Thoracic aorta endothelial cell (primary cell): ENCODE measurements at places on chromosomes 6 and 20. TPM values are rescaled to one million over a fixed set of nuclear protein-coding genes. Genes with fewer than 3 reads are reported as not detected.

SLC32A1 gene
- total RNA-seq = not detected in 2 replicates

PRSS35 gene
- 0.07 and 0.27 TPM in 2 replicates for total RNA-seq

HLA-DOA gene
- total RNA-seq = under 0.01 TPM in 1 of 2 replicates, not detected in the other

NKAIN4 gene
- not detected in 2 replicates for total RNA-seq

PLG gene
- not detected in 2 replicates for total RNA-seq

EXOC2 gene
- total RNA-seq = 41.5 and 68.6 TPM in 2 replicates

PMEPA1 gene
- total RNA-seq = 7.3 and 11.3 TPM in 2 replicates

PRPH2 gene
- 0.07 TPM in 1 of 2 replicates, not detected in the other for total RNA-seq

ANKEF1 gene
- total RNA-seq = 2.8 and 4.0 TPM in 2 replicates

METTL24 gene
- total RNA-seq = not detected in 2 replicates

OPRM1 gene
- not detected in 2 replicates for total RNA-seq

HSPA12B gene
- 5.2 and 23.8 TPM in 2 replicates for total RNA-seq

CCM2L gene
- 5.5 and 10.0 TPM in 2 replicates for total RNA-seq
